ENCODE measurements at places on chromosomes 1 and 21.

GRCh38 chr1:6034750-6035096 is 11.0 kb upstream of the KCNAB2 start:
- DNase-seq: no peak

DNA sequence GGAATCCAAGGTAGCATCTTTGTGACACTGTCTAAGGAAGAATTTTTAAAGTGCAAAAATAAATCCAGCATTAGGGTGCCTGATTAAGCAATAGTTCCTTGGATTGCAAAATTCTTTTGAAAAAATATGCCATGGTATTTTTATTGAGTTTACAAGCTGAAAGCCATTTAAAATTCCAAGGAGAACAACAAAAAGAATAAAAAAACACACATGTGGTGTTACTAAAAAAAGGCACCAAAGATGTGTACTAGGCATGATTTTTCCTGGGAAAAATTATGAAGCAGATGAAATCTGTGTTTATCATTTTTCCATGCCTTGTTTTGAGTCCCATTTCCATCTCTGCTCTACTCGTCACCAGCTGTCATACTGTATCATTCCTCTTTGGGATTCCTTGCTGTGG is 157.0 kb upstream of the ZNHIT6 start:
- no peak for DNase-seq

DNA sequence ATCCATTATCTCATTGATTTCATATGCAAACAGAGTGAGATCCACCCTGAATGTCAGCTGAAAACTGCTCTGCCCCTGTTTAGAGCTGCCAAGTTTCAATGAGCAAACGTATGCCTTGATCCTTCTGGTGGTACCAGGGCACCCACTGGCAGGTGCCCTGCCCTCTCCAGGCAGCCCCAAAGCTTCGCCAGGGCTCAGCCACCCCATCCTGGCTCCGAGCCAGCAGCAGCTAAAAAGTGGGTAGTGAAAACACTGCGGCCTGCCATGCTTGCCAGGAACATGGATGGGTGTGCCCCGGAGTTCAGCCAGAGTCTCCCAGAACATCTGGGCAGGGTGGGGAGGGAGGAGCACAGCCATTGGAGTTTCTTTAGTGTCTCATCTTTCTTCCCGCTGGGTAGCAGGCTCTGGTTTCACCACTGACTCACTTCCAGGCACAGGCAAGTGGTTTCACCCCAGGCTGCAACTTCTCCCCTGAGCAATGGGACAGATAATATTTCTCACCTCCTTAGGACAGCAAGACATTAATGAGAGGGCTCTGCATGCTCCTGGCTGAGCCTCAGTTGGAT is 8.1 kb upstream of the LMX1A start:
- DNase-seq: no peak

- DNase-seq: no peak
Measured at GRCh38 chr1:228215663-228216116, 7.8 kb downstream of the OBSCN start.

- DNase-seq: no peak
Measured at GRCh38 chr1:40273547-40274166, 15.6 kb downstream of the ZMPSTE24 start.

GRCh38 chr1:210702506-210702905 is 373.8 kb downstream of the HHAT start:
- no peak for DNase-seq

DNA sequence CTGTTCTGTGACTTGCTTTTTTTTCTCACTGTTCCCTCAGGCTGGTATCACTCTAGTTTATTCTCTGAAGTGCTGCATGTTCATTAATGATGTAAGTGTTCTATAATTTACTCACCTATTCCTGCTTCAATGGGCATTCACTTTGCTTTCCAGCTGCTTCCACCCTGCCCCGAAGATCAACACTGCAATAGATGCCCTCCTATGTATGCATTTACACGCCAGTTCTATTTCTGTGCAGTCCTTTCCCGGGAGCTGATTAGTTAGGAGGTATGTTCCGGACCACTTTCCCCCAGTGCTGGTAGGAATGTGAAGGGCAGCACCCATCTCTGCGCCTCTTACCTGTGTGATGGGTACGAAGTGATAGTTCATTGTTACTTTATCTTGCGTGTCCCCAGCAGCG is 103.4 kb downstream of the DHRS3 start:
- DNase-seq: no peak

- no peak for DNase-seq
Measured at GRCh38 chr1:31573261-31573660, 3.1 kb upstream of the TINAGL1 start.

- DNase-seq: no peak
Measured at GRCh38 chr1:166064313-166064926, 102.4 kb downstream of the FAM78B start.

- no peak for DNase-seq
Measured at GRCh38 chr21:36735724-36736320, 36.9 kb downstream of the SIM2 start.

GRCh38 chr1:233359431-233359830 is 31.9 kb downstream of the MAP3K21 start:
- no peak for DNase-seq

DNA sequence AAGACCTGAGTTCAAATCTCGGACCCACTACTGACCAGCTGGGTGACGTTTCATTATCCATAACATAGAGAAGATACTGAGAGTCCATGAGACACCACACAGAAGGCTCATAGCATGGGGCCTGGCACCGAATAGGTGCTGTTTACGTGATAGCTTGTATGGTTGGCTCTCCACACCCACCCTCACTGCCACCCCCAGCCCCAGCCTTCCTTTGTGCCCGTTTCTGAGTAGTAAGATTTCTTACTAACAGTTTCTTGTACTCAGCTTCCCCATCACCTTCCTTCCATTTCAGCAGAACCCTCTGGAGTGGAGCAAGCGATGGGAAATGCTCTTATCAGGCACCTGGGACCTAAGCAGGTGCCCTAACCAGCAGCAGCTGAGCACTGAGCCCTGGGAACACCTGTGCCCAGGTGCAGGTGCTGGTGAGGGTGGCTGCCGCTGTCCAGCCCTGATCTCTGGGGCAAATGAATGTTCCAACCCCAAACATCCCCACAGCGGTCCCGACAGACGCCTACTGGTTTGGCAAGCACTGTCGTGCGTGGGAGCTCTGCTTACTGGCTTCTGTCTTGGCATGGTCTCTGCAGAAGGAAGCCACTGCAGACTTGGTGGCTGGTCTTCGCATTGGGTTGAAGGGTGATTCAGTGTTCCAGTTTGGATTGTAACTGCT is 225.4 kb downstream of the CAMTA1 start:
- DNase-seq: no peak

- DNase-seq: no peak
Measured at GRCh38 chr1:20640183-20640597, 6.9 kb downstream of the PINK1 start.

DNA sequence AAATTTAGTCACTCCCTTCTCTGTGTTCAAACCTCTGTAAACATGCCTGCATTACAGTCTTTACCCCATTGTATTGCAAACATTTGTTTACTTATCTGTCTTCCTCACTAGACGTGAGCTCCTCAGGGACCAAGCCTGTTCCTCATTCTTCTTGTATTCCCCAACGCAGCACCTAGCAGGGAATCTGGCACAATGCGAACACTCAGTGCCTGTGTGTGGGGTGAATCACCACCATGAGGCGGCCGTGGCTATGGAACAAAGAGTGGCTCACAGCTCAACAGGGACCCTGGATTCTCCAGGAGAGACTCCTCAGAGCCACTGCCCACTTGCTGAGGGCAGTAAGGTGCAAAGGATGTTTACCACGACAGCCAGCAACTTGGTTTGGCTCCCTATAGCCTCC is 95.9 kb downstream of the DDX20 start:
- DNase-seq: no peak

- no peak for DNase-seq
Measured at GRCh38 chr1:201898240-201898894, 9.7 kb downstream of the SHISA4 start.

GRCh38 chr1:29650041-29650400 is 413.7 kb downstream of the PTPRU start:
- no peak for DNase-seq

- DNase-seq: no peak
Measured at GRCh38 chr1:237677979-237678378, 212.7 kb downstream of the ZP4 start.

GRCh38 chr21:35540950-35541638 is 492.0 kb upstream of the RUNX1 start:
- DNase-seq: no peak

GRCh38 chr1:217138173-217138765 is 415.0 kb upstream of the ESRRG start:
- no peak for DNase-seq

DNA sequence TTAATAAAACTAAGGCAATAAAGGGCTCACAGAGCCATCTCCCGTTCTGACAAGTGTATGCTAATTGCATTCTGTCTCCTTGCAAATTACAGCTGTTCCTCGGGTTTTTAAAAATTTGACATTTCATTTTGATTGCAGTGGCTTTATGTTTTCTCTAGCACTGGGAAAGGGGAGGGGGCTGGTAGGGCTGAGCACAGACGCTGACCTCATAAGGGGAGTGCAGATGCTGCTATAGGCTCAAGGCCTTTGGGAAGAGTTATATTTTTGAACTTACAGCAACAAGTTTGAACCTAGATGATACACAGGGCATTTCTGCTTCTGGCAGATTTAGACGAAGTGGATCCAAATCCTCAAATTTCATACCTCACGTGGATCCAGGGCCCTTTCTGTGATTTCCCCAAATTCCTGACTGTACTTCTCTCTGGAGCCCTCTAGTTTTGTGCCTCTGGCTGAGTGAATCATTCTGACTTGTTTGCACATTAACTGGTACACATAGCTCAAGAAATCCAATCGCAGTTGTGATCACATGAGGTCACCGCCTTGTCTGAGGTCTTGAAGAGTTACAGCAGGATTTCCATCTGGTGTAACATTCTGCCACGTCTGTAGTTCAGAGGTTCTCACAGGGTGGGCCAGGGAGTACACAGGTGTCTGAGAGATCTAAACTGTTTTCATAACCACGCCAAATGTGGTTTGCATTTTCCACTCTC is 230.3 kb downstream of the C1orf94 start:
- no peak for DNase-seq

- DNase-seq: no peak
Measured at GRCh38 chr1:1066403-1067283, 7.5 kb downstream of the RNF223 start.

- no peak for DNase-seq
Measured at GRCh38 chr1:53735261-53735660, 3.7 kb downstream of the GLIS1 start.

- DNase-seq: no peak
Measured at GRCh38 chr1:41811051-41811795, 107.5 kb downstream of the HIVEP3 start.

DNA sequence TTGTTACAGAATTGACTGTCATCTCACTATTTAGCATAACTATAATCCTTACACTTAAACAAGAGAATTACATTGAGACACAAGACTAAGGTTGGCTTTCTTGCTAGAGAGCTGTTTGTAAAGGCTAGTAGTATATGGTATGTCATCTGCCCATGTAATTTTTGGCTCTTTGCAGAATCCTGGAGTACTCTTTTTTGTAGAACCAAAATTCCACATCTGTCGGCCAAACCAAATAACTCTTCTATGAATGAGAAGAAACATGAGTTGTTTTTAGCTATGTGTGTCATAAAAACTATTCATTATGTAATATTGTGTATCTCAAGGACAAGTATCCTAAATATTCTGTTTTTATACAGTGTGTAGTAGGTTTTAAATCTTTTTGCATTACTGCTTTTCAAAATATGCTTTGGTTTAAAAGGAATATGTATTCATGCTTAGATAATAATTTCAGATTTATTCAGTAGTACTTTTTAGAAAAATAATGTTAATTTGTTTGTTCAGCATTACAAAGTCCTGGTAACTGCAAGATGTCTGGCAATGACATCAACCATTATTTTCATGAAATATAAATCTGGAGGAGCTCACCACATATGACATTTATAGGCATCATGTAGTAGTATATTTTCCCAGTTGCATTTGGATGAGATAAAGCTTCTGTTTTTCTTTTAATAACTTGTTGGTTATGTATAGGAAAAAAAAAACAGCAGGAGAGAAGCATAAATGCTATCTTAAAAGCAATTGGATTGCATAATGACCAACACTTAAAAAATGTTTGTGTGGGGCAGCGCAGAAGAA is 159.8 kb downstream of the HS2ST1 start:
- no peak for DNase-seq

DNA sequence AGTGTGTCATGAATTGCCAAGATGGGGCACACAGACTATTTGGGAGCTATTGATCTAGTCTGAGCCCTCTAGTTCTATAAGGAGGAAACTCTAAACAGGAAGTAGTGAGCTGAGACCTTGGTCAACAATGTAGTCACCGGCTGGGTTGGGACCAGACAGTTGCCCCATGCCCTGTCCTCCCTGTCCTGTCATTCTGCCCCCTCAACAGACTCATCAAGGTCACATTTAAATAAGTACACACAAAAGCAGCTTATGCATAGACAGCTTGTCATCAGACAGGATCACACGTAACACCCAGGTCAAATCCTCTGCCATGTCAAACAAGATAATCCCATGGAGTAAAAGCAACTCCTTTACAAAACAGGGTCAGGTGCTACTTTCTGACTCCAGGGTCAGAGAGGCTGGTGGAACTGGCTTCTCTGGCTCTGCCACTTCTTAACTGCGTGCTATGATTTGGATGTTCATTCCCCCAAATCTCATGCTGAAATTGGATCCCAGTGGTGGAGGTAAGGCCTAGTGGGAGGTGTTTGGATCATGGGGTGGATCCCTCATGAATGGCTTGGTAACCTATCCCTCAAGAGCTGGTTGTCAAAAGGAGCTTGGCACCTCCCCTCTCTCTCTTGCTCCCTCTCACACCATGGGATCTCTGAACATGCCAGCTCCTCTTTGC is 128.9 kb downstream of the HIVEP3 start:
- DNase-seq: no peak

GRCh38 chr1:240046000-240046399 is 45.7 kb upstream of the FMN2 start:
- DNase-seq: no peak

DNA sequence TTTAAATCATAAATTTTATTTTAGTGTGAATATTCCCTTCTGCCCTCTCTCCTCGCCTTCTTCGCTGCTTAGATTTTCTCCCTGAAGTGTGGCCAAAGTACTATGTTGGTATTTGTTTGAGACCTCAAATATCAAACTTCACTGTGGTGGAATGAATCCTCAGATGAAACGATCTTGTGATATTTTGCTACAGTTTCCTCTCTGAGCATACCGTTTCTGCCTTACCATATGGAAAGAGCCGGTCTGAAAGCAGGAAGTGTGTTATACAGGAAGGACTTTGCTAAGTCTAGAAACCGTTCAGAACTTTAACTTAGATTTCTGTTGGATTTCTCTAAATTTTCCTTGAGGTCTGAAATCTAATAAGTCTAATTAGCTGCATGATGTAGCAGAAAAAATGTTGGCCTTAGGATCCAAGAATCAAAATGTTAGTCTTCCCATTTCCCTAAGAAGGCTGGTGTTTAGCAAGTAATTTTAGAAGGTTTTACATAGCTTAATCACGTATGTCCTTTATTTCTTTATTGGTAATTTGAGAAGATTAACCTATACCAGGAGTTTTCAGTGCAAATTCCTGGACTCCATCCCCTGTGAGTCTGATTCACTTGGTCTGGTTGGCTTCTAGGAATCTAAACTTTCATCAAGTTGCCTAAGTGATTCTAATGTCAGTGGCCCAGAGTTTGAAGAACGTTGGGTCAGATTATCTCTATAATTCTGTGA is 30.7 kb downstream of the SDCCAG8 start:
- no peak for DNase-seq

- no peak for DNase-seq
Measured at GRCh38 chr21:35390013-35390776, 341.1 kb upstream of the RUNX1 start.

GRCh38 chr1:41851589-41851988 is 67.1 kb downstream of the HIVEP3 start:
- no peak for DNase-seq

GRCh38 chr1:114540272-114540671 is 29.3 kb upstream of the TRIM33 start:
- DNase-seq: no peak

- DNase-seq: no peak
Measured at GRCh38 chr1:222290866-222291265, 257.0 kb downstream of the HHIPL2 start.

Data from activated CD8-positive, alpha-beta memory T cell treated with anti-CD3 and anti-CD28 coated beads for 48 hours (primary cell).